ENCODE measurements at places on chromosomes 3 and 15.

GRCh38 chr3:89488800-89489580, 381.6 kb downstream of the EPHA3 start:
- DNase-seq: no peak

GRCh38 chr3:106247902-106248684, 379.3 kb upstream of the CBLB start:
- no peak for DNase-seq

GRCh38 chr15:23397779-23398178, 43.2 kb downstream of the GOLGA8S start:
- DNase-seq: no peak

DNA sequence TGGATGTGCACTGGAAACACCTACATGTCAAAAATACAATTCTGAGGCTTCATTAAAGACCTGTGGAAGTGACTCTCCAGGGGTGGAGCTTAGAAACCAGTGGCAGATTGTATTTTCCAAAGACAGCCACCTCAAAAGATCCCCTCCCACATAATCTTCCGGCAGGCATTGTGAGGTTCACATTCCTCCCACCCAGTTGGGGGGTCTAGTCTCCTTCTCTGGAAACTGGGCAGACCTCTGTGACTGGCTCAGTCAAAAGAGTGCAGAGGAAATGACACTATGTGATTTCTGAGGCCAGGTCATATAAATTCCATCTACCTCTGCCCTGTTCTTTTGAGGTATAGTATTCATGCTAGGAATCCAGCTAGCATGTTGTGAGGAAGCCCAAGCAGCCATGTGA, 1.9 kb upstream of the CFAP92 start:
- DNase-seq: no peak

DNA sequence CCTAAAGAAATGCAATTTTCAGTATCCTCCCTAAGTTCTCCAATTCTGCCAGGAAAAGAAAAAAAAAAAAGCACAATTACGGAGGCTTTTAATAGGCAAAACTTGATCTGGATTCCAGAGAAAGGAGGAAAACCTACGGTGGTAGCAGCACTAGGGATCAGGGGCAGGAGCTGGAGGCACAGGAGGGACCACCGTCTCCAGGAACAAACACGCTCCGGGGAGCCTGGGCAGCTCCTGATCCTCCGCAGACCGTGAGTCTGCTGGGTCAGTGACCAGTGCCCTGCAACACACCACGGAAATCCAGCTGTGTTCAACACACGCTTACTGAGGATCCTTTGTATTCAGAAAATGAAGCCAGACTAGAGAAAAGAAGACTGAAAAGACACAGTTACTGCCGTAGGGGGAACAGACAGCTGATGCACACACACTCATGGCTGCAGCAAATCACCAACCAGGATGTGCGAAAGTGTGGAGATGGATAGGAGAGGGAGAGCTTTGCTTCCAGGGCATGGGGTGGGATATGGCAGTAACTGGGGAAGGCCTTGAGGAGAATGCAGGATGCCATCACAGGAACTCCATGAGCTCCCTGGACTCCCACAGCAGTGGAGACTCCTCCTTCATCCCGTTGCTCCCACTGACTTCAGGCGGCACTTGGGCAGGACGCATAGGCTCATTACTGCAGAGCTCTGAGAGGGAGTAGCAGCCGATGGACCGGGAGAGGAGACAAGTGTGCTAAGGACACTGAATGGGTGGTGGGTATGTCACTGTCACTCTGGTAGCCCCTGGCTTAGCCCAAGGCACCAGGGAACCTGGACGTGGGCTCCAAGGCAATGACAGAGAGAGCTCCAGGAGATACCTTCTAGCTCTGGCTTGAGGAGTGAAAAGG, 167.0 kb downstream of the ATP10A start:
- DNase-seq: no peak

GRCh38 chr15:76904461-76905012, 603 bp downstream of the SCAPER start:
- no peak for DNase-seq

DNA sequence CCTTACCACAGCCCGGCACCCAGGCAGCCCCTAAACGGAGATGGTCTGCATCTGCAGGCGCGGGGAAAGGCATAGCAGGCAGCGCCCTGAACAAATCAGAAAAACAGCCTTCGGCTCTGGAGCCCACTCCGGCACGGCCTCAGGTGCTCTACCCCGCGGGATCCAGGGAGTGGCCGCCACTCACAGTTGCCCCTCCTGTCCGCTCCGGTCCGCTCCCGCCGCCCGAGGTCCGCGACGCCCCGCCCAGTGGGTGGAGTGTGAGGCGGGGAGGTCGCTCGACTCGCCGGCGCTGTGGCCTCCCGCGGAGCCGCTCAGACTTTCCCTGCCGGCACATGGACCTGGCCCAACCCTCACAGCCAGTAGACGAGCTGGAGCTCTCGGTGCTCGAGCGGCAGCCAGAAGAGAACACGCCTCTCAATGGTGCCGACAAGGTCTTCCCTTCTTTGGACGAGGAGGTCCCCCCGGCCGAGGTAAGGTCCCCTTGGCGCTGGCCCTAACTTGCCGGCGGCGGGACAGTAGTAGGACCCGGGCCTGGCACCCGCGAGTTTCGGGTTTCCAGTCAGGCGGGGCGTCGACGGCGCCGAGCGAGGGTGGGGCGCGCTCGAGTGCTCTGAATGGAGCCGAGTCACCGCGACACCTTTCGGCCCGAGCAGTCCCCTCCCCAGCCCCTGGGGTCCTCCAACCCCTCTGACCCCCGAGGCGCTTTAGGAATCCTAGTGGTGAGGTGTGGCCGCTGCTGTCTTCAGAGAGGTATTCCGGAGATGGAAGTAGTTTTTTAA, at the start of gene C3orf52:
C3orf52 (plus strand) TSS at position 314 of the 779 bp plus-strand sequence; CDS start at position 333, 19 bp downstream.
- DNase-seq: no peak

DNA sequence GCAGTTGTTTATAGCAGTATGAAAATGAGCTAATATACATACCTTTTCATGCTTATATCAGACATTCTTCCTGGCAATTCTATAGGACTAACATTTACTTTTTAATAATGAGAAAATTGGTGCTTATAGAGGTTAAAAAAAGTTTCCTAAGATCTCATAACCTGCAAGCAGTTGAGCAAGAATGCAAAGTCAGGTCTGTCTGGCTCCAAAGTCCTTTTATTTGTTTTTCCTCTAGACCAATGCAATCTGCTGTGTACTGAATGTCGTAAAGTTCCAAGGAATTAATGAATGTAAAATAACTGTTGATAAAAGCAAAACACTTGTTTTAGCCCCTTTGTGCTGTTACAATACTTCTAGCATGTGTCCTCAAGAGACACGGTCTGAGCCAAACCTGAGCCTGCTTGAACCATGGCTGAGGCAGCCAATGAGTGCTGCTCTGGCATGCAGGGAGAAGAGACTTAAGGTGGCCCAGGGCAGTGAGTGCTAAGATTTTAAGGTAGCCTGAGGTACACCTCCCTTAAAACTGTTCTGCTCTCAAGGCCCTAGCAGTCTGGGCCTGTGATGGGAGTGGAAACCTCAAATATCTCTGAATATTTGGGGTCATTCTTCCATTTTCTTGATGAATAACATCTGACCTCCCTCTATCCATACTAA, 555.1 kb upstream of the NAALADL2 start:
- DNase-seq: no peak

GRCh38 chr3:4582624-4583023, 89.5 kb downstream of the ITPR1 start:
- no peak for DNase-seq

- DNase-seq: no peak
Observed at GRCh38 chr3:195129644-195130492, 141.1 kb downstream of the XXYLT1 start.

GRCh38 chr3:186530415-186530814, 13.8 kb downstream of the CRYGS start:
- no peak for DNase-seq

DNA sequence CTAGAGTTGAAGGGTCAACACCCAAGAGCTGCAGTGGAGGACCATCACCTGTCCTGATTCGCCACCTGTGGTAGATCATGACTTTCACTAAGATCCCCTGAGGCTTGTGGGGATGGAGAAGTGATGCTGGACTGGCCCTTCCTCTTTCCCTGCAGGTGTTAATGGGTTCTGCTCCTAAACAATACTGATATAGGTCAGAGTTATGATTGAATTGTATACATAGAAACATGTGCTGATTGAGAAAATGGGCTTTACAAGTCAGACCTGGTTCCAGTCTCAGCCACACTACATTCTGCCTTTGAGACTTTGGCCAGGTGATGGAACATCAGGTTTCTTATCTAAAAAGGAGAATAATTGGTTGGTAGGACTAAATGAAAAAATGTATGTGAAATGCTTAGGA, 418.9 kb upstream of the TPRG1 start:
- DNase-seq: no peak

DNA sequence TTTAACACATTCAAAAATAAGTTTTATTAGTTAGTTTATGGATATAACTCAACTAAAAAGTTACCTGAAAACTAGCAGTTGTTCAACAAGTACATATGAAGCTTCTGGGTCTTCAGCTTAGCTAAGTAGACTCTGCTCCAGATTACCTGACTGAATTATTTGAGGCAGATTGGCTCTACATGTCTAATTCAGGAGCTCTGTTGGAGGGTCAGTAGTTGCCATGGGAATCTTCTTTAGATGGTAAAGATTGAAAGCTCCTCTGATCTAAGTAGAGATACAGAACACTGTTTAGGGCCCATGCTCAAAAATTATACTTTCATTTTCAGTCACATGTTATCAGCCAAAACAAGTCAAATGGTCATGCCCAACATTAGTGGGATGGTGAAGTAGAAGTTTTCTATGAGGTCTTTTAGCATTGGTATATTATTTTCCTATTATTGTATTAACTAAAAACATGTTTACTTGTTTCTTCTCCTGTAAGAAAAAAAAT, 1476.9 kb downstream of the OTOL1 start:
- no peak for DNase-seq

DNA sequence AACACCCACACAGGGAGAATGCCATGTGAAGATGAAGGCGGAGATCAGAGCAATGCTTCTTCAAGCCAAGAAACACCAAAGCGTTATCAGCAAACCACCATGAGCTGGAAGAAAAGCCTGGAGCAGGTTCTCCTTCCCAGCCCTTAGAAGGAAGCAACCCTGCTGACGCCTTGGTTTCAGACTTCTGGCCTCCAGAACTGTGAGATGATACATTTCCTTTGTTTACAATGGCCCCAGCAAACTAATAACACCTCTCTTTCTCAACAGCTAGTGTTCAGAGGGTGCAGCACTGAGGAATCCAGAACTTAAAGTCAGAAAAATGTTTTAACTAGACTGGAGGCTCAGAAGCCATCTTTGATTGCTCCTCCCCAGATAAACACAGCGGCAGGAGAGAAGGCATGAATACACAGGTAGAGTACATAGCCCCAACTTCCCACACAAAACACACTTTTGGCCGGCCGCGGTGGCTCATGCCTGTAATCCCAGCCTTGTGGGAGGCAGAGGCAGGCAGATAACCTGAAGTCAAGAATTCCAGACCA, 132.4 kb upstream of the LPP start:
- no peak for DNase-seq

- no peak for DNase-seq
Observed at GRCh38 chr3:126961191-126961790, 21.6 kb upstream of the PLXNA1 start.

- DNase-seq: no peak
Observed at GRCh38 chr3:37064747-37065146, 71.4 kb downstream of the MLH1 start.

- DNase-seq: no peak
Observed at GRCh38 chr15:85133709-85134108, 152.1 kb downstream of the PDE8A start.

DNA sequence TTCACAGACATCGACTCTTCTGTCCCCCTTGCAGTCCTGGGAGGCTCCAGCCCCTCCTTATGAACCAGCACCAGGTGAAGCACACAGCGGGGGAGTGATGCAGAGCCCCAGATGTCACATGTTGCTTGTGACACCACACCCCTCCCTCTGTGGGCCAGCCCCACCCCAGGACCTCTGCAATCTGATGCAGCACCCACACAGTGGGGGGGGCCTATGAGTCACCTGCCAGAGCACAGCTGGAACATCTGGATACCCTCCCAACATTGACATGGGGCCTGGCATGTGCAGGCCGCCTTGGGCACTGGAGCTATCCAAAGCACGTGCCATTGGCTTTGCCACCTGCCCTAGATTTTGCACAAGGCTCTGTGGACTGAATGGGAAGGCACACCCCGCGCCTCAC, 70.5 kb downstream of the FEM1B start:
- DNase-seq: no peak

GRCh38 chr3:155332716-155333115, 39.2 kb upstream of the STRIT1 start:
- no peak for DNase-seq

DNA sequence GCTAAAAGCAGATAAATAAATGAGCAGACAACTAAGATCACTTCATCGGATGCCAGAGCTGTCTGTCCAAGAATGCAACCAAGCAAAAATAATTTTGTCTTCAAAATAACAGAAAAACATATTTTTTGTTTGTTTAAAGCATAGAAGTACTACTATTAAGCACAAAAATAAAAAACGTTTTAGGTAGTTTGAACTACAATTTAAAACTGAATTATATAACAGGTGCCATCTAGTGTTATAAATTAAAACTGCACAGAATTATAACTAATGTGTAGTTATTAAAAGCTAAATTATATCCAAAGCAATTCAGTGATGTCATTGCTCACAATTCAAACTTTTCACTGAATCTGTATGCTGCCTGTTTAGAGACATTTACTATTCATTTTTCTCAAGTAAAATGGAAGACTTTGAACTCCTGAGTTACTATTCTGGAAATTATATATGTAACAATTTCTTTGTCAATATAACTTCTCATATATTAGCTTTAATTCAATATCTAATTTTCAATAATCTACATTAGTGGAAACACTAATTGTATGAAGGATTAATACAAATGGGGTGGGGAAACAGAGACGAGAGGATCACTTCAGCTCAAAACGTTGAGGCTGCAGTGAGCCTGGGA, 29.5 kb downstream of the LINS1 start:
- no peak for DNase-seq

DNA sequence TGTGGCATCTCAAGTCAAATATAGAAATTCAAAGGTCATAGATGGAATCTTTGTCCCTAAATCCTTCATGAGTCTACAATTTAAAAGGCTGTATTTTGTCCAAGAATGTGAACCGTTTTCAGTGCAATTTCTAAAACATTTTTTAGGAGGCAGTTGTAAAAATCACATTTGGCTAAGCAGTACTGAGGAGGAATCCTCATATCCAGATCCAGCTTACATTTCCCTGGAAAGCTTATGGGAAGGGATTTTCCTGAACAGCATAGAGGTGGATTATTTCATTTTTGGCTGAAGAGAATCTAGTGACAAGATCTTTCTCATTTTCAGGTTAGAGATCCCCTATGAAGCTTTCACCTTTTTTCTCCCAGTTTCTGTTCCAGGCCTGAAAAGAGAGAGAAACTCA, 178.4 kb downstream of the POLR2M start:
- no peak for DNase-seq

GRCh38 chr3:194638991-194639605, 5.9 kb upstream of the TMEM44 start:
- DNase-seq: no peak

- DNase-seq: no peak
Observed at GRCh38 chr15:48631176-48631770, 14.2 kb downstream of the FBN1 start.

DNA sequence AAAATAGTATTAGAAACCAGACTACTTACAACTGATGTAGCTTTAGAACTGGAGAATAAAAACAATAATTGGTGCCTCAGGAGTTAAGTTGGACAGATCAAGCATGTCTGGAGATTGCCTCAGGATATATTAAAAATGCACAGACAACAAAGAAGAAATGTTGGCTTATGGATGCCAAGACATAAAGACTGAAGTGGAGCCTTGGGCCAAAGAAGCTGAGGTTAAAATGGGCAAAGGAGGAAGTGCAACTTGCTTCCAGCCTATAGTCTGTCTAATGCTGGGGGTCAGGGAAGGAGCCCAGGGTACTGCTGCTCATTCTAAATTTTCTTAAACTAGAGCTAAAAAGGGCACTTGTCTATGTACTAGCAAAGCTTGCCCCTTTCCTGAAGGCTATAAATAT, 77.5 kb downstream of the ESYT3 start:
- no peak for DNase-seq
